ENCODE measurements at places on chromosomes 16 and 17.

GRCh38 chr17:80861892-80862291, 129.7 kb upstream of the CHMP6 start:
- DNase-seq, result no peak

DNA sequence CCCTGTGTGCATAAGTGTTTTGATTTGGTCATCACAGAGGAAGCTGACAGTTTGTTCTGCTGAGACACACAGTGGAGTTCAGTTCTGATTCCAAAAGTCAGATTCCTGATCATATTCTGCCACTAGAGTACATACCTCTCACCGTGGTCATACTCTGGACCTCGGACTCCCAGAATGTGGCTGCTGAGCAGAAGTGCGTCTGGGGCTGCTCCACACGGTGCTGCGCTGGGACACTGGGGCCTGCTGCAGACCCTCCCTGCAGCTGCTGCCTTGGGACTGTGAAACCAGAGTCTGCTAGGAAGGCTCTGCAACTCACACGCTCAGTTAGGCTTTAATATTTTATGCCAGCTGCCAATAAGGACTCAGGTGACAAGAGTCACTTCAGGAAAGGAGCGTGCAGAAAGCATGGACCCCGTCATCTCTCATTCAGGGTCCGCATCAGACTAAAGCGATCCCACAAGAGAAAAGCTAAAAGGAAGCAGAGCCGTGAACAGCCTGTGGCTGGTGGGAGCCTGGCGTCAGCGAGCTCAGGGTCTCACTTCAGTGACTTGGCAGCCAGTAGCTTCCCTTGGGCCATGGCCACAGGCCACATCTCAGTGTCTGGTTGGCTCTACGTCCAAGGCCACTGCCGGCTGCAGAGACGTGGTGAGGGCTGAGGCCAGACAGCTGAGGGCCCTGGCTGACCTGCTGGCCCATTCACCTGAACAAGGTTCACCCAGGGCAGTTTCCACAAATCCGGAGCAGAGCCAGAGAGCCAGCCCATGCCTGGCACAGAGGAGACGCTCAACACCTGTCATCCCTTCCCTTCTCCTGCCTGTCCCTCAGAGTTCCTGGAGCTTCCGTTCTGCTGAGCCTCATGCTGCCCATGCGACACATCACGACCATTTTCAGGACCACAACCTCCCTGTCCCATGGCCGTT, 24.7 kb upstream of the KIFC3 start:
- DNase-seq, result no peak

DNA sequence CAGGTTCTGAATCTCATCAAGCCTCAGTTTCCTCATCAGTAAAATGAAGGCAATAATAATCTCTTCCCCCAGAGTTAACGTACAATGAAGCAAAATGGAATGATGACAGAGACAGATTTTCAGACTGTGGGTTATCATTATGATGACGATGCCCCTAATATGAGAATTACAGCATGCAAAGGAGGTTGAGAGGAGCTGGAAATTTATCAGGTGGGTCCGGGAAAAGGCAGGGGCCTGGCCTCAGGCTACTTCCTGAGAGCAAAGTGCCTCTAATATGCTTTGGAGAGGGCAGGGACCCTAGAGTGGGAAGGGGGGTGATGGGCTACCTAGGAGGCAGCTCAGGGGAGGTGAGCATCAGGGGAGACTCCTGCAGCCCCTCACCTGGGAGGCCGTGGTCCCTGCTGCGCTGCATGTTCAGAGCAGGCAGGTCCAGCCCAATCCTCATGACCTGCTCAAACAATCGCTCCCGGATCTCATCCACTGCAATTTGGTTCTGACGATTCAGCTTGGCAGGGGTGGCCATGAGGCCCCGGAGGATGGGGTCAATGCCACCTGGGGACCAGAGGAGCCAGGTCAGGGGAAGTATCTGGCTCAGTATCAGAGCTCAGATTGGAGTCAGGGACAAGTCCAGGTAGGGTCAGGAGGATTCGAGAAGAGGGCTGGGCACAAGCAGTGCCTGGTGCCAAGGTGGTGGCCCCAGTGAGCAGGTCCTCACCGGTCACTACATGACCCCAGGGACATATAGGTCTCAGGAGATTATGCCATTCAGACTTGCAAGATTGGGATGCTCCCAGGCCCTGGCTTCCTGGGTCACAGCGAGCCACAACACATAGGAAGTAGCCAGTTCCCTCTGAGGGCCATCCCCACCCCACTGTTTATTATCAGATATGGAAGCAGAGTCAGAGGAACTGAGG, 8.1 kb downstream of the MPO start:
- no peak for DNase-seq

DNA sequence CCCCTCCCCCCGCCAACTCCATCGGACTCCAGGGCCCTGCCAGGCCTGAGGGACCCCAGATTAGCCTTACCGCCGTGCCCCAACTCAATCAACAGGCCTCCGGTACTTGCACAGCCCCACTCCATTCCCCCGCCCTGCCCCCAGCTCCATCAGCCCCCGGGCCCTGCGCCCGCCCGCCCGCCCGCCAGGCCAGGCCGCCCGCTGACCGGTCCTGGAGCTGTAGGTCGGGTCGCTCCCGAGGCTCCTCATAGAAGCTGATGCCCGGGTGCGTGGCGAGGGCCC, 308 bp downstream of the GTF3C1 start:
- no peak for DNase-seq

- no peak for DNase-seq
Observed at GRCh38 chr16:68943961-68944360, 100.6 kb downstream of the TANGO6 start.

- no peak for DNase-seq
Observed at GRCh38 chr17:78929908-78930775, 5.0 kb upstream of the TIMP2 start.

DNA sequence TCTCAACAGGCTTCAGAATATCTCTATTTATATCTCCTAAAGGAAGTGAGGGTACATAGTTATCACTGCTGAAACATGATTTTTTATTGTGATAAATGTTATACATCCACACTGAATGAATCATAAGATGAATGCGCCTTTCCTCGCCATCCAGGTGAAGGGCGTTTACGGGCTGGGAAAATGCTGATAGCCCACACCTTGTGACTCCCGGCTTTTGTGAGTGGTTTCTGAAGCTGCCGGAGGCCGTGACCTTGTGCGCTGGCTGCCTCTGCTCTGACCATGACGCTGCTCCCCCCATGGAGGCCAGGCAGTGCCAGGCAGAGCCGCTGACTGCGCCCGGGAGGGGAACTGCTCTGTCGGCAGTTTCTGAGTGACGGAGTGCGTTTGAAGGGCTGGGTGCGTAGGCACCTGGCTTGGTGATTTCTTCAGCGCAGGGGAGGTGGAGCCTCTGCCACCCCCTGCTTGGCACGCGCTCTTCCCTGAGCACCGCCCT, 97.2 kb downstream of the RAP1GAP2 start:
- no peak for DNase-seq

Measured in SW 1271 (cell line).